ENCODE measurements at places on chromosomes 4 and X.
A peak's percentile ranks its signal among the peaks of the same experiment; 100 is the strongest.

- no peak for DNase-seq
Measured at GRCh38 chr4:130165381-130165780, 1069.4 kb downstream of the C4orf33 start.

- DNase-seq: no peak
Measured at GRCh38 chr4:8330821-8331574, 61.4 kb downstream of the HTRA3 start.

DNA sequence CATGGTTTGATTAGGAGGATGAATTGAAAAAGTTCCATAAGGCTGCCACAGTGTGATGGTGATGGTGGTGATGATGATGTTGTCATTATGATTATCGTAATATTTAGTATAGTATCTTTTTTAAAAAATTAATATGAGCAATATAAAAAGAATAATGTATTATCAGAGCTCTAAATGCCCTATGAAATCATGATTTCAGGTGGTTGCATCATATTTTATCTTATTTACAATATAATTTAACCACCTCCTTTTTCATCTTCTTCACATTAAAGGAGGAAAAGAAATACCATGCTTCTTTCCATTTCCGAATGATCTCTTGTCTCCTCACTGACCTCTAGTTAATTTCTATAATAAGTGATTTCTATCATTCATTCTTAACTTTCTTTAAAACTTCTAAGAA is 225.9 kb downstream of the RAPGEF2 start:
- no peak for DNase-seq

GRCh38 chrX:123975180-123975579 is 13.7 kb downstream of the STAG2 start:
- no peak for DNase-seq

DNA sequence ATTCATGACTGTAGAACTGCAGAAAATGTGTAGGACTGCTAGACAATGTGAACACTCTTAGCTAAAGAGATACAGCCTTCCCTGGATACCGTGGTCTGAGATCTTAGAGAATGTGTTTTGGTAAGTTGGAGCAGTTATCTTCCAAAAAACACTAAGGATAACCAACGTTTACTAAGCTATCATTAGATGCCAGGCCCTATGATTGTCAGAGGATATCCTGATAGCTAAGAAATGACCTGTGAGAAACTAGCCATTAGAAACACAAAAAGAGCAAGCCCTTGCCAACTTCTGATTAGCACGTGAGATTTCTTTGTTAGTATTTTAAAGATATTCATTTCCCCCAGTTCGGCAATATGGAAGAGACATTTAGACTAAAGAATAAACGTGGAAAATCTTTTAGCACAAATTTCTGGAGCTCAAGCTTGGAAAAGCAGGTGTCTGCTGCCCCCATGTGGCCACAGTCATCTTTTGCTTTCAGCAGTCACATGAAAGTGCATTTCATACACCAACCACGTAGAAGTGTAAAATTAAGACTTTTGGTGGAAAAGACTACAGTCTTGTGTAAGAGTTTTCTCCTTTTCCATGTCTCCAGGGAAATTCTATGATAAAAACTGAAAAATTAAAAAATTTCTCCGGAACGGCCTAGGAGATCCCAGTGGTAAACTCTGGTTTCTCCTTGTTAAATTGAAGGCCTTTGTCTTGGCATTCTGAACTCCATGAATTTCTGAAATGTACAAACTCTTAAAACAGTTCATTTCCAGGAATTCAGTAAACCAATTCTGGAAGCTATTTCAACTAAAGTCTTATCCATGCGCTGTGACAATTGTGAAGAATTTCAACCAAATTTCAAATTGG is 136.4 kb downstream of the ZNF674 start:
- DNase-seq: peak; percentile 30

DNA sequence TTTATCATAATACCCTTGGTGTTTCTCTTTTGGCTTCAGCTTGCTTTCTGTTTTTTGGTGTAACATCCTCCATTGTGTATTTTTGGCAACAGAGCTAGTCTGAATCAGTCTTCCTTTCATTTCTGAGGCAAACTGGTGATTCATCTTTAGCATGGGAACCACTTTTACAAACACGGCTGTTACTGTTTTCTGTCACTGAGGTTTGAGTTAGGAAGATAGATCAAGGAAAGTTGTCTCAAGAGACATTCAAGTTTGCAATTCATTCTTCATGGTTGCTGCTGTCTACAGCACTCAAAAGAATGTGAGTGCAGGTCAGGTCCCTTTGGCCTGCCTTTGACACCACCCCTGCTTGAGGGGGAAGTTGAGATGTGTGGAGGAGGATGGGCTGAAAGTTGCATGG is 36.3 kb downstream of the IL21 start:
- no peak for DNase-seq

DNA sequence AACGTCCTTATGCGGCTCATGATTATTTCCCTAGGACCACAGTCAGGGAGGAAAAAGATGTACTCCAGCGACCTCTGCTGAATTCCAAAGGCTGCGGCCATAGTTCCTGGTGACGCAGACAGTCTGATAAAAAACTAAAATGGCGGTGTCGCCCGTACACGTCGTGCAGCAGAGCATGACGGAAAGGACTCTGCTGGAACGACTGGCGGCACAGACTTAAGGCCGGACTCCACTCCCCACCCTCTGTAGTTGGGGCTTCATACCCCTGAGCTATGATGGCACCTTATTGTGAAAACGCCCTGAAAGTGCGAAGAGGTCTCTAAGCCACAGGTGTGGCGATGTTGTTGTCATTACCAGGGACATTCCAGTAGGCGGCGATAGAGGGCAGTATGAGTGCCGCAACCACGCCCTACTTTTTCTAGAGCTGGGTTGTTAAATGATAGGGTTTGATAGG is 90.0 kb upstream of the EDA2R start:
- DNase-seq: peak; percentile 2

DNA sequence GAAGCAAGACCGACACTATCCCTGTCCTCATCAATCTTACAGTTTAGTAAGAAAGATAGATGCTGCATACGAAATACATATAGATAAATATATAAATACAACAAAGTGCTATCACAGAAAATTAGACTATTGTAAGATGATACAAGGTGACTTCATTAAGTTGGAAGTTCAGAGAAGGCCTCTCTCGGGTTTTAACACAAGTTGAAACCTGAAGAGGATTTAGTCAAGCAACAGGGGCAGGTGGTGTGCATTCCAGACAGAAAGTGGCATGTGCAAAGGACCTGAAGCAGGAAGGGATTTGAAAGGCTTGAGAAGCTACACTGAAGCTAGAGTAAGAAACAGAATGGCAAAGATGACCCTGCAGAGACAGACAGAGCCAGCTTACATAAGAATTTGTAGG is 36.5 kb downstream of the USP46 start:
- no peak for DNase-seq

DNA sequence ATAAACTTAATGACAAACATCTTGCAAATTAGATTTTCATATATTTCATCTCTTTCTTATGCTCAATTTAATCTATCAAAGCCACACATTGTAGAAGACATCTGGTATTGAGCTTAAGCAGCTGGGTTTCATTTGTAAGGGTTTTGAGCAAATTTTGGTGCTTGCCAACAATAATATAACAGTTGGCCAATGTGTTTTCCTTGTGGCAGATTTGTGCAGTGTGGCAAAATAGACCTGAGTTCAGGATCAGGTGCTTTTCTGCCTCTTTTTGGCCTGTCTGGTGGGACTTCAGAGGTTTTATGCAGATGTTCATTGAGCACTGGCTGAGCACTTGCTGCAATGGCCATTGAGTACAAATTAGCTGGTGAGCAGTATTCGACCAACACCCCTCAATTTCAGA is 301.9 kb downstream of the BMPR1B start:
- DNase-seq: no peak

DNA sequence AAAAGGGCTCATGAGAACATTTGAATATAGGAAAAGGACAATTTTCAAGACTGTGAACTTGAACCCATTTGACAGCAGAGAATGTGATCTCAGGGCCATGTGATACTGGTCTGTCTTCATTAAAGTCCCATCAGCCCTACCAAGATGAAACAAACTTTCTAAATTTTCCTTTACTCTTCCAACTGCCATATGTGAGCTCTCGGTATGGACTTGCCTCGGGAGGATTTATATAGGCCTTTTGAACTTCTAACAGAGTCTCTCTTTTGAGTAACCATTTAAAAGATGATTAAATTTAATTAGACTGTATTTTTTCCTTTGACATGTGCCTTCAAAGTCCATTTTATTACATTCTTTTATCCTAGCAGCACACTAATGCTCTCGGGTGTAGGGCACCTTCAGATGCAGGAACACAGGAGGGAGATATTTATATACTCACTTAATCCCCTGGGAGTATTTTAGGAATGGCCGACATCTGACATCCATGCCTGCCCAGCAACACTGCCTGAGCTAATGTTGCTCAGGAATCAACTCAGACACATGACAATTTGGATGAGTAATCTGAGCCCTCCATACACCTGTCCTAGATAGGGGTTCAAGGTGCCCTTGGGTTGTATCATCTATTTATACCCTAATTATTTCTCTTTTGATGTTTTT is 155.0 kb downstream of the SLC7A11 start:
- DNase-seq: no peak

DNA sequence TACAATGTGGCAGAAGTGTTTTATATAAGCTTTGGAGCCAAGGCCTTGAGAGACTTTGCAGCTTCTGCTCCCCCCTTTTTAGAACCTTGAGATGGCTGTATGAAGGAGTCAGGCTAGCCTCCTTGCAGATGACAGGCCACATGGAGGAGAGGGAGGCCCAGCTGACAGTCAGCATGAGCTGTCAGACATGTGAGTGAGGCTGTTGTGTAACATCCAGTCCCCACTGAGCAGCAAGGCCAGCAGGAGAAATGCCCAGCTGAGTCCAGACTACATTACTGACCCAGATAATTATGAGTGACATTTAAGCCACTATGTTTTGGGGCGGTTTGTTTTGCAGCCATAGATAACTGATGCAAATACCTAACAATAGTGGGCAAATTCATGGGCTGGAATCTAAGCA is 515.3 kb upstream of the ARX start:
- DNase-seq: no peak

DNA sequence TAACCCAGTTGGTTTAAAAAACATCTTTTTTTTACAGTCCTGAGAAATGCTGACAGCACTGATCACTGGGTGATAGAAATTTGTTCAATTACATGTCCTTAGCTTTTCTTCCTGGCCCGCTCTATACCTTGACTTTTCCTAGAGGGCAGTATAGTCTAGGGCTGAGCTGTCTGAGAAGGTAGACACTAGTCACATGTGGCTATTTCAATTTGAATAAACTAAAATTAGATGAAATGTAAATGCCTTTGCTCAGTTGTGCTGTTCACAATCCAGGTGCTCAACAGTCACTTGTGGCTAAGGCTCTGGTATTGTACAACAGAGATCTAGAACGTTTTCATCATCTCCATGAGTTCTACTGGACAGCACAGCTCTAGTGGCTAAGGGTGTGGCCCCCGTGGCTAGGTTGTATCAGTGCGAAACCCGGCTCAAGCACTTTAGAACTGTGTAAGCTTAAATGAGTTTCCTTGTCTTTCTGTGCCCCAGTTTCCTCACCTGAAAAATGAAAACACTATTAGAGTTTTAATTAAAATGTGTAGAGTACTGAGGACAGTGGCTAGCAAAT is 111.6 kb upstream of the WDR17 start:
- no peak for DNase-seq

- DNase-seq: no peak
Measured at GRCh38 chrX:13646154-13646549, 6.8 kb upstream of the TCEANC start.

- no peak for DNase-seq
Measured at GRCh38 chr4:34619531-34620162, 1624.7 kb downstream of the ARAP2 start.

GRCh38 chr4:56389558-56389957 is 2.3 kb upstream of the AASDH start:
- no peak for DNase-seq

DNA sequence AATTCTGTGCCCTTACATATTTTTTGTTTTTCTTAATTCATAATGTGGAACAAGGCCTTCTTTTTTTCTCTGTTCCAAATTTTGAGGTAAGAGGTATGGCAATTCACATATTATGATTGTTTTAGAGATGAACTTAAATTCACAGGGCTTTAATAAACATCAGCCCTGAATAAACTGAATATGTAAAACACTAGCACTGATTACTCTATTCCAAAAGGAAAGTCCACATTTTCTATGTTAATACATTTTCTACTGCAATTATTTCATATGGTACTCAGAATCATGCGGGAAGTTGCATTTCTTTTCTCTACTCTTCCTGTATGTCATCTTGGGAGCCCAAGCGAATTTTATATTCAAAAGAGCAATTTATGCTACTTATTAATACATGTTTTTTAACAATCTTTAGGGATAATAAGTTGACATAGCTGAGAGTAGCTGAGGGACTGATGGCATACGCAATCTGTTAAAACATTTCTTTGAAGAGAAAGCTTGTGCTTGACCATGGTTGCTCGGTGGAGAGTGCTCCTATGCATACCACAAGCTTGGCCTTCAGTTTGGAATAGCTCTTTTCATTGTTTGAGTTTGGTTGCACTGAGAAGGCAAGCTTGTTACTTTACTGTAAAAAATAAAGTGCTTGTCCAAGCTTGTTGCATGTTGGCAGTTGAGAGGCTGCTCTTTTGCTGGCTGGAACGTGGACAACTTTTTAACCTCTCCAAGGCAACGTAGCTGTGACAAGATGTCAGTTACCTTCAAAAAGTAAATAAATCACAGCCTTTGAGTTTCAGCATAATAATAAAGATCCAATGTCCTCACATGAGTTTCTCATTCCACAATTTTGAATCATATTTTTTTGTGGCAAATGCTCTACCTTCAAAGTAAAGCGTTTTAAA is 196.3 kb upstream of the SPRY1 start:
- DNase-seq: no peak

GRCh38 chr4:85761803-85762528 is 287.0 kb downstream of the ARHGAP24 start:
- DNase-seq: no peak

GRCh38 chr4:7929118-7929951 is 10.3 kb downstream of the AFAP1 start:
- no peak for DNase-seq

GRCh38 chrX:153609917-153610835 is 11.2 kb upstream of the CCNQ start:
- DNase-seq: peak; percentile 58

- DNase-seq: no peak
Measured at GRCh38 chrX:53305996-53306937, 24.9 kb upstream of the IQSEC2 start.

DNA sequence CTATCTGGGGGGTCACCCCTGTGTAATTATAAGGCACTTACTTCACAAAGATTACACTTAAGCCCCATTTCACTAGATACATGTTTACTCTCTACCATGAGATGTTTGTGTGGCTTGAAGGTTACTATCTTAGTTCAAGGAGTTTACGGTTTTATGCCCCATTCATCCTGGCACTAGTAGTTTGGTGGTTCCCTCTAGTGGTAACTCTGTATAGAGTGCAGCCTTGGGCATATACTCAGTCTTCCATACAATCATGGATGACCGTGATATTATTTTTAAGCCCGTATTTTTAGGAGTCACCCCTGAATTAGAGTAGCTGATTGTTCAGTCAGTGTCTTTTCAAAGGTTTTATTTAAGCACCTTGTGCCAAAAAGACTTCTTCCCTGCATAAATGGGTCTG is 109.9 kb upstream of the FAM47C start:
- DNase-seq: no peak

DNA sequence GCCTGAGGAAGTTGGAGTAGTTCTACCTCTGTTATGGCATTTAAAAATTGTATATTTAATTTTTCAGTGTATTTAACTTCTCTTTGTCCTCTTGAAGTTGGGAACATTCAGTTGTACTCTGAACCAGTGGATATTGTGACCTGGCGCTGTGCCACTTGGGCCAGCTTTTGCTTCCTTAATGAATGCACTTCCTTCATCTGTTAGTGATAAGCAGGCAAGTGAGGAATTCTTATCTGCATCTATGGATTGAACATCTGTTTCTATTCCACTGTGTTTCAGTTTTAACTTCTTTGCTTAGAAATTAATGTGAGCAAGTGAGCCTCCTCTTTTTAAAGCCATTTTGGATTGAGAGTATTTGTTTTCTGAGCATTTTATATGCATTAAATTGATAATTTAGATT is 128.3 kb downstream of the UCHL1 start:
- no peak for DNase-seq

All from activated CD4-positive, alpha-beta T cell treated with anti-CD3 and anti-CD28 coated beads, Interleukin-2, amount 50 U/mL, for 24 hours (primary cell).